ENCODE measurements at places on chromosomes 2 and 18.

GRCh38 chr2:96525211-96525507, 11.4 kb upstream of the ARID5A start:
- no peak for DNase-seq

- no peak for DNase-seq
Observed at GRCh38 chr2:181140928-181141327, 160.5 kb downstream of the UBE2E3 start.

- DNase-seq: no peak
Observed at GRCh38 chr2:71743995-71744675, 290.8 kb downstream of the DYSF start.

- no peak for DNase-seq
Observed at GRCh38 chr18:76493213-76494161, 1.6 kb downstream of the ZNF516 start.

GRCh38 chr2:119546447-119546767, 2.2 kb downstream of the CFAP221 start:
- DNase-seq: no peak

DNA sequence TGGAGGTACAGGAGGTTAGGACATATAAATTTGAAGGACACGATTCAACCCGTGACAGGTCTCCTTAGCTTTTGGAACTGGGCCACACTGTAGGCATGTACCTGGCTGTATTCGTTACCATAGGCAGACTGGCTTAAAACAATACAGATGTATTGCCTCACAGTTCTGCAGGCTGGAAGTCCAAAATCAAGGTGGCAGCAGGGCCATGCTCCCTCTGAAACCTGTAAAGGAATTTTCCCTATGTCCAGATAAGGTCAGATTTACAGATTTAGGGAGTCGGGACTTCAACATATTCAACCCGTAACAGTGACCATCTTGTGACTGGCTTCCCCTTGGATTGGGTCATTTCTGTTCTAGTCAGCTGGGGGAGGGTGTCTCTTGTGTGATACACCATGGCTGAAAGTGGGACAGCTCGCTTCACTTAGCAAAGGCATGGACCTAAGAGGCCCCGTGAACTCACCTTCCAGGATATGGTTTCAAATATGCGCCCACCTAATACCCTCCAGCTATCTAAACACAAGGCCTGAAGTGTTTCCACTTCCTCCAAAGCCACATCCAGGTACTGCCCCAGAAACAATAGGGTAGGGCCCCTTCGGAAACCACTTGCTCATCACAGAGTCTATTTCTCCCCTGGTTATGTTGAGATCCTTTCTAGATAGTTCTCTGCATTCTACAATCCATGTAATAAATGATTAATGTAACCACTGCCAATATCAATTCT, 85.0 kb downstream of the ZCCHC2 start:
- no peak for DNase-seq

DNA sequence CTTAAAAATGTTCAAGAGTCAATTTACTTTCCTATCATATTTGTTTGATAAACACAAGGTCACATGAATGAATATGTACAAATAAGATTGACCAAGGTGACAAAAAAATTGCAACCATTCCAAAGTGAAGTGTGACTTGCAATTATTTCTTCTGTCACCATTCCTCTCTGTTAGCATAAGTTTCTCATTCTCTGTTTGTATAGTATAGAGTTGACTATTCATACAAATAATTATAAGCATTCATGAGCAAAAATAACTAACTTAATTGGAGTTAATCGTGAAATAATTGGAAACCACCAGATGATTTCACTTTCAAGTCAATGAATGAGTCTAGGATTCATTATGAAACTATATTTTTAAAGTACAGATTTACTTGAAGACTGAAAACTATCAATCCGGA, 42.1 kb downstream of the PGAP1 start:
- DNase-seq: no peak

DNA sequence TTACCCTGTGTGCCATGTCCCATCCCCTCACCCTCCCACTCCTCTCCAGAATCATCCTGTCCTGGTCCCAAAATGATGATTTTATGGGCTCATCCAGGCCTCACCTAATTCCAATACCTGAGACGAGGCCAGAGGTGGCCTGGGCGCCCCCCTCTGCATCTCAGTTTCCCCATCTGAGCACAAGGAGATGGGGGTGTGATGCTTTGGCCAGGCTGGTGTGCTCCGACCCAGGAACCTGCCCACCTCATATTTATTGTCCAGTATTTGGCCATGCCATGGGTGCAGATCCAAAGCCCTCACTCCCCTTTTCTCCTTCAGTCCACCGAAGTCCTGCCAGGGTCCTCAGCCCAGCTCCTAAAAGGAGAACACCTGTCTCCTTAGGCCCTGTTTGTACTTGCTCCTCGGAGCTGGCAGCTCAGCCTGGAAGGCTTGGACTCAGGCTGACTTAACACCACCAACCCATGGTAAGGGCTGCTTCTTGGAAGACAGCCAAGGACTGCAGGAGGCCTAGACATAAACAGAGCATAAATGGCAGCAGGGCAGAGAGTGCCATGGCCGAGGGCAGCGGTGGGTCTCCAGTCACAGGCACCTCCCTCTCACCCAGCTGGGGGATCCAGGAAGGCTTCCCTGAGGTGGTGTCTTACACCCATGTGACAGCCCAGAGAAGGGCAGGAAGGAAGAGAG, 3.6 kb downstream of the TEX51 start:
- no peak for DNase-seq

- no peak for DNase-seq
Observed at GRCh38 chr18:21741312-21741561, 645 bp downstream of the MIB1 start.

GRCh38 chr18:68916734-68917133, 118.9 kb downstream of the CCDC102B start:
- DNase-seq: no peak

DNA sequence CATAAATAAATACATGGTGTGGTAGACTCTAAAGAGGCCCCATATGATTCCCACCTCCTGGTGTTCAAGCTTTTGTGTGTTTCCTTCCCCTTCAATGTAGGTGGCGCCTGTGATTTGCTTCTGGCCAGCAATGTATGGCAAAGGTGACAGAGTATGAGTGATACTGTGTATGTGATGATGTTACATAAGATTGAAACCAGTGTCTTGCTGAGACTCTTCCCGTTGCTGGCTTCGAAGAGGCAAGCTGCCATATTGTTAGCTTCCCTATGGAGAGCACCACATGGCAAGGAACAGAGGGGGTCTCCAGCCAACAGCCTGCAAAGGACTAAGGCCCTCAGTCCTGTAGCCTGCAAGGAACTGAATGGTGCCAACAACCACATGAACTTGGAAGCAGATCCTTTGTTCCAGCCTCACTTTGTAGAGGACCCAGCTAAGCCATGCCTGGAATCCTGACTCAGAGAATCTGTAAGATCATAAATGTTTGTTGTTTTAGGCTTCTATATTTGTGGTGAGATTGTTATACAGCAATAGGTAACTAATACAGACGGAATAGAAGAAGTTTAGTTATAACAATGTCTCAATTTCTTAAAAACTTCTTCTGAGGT, 1.7 kb upstream of the SMAD4 start:
- DNase-seq: no peak

GRCh38 chr2:167960089-167960747, 287.2 kb downstream of the STK39 start:
- DNase-seq: no peak

DNA sequence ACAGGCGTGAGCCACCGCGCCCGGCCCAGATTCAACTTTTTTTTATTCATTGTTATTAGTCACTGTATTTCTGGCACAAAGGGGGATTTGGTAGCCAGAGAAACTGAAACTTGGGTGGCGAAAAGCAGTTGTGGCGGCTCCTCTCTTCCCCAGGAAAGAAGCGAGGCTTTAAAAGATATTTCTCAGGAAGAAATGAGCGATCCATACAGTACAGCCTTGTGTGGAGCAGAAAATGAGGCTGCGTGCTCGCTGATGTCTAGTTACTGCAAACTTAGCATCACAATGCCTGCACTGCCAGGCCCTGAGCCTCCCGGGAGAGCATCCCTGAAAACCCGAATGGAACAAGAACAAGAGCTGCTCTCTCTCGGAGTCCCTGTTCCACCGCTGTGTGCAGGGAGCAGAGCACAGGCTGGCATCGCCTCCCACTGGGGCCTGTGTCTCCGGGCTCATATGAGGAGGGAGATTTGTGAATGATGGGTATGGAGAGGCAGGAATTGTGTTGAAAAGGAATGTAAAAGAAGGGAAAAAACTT, 234.0 kb downstream of the ZNF516 start:
- DNase-seq: no peak

DNA sequence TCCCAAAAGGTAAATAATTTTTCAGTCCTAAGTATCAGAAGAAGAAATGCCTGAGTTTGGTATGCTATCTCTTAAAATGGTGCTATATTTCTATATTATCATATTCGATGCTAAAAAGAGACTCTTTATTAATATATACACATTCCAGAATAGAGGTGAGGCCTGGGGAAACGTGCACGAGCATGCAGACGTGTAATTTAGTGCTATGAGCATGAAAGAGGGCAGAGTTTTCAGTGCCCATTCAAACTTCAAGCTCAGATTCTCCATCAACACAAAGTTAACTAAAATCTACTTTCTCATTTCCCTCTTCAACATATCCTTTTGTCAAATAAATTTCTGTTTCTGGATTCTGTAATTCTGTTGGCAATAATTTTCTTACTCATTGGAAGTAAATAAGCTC, 5.7 kb upstream of the COBLL1 start:
- no peak for DNase-seq

DNA sequence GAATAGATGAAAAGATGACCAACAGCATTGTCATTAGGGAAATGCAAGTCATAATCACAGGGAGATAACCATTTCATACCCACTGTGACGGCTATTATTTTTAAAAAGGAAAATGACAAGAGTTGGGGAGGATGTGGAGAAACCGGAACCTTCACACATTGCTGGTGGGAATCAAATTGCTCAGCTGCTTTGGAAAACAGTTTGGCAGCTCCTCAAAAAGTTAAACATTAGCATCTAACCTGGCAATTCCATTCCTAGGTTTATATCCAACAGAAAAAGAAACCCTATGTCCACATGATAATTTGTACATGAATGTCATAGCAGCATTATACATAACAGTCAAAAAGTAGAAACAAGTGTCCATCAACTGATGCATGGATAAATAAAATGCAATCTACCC, 58.2 kb downstream of the KCNG3 start:
- DNase-seq: no peak

DNA sequence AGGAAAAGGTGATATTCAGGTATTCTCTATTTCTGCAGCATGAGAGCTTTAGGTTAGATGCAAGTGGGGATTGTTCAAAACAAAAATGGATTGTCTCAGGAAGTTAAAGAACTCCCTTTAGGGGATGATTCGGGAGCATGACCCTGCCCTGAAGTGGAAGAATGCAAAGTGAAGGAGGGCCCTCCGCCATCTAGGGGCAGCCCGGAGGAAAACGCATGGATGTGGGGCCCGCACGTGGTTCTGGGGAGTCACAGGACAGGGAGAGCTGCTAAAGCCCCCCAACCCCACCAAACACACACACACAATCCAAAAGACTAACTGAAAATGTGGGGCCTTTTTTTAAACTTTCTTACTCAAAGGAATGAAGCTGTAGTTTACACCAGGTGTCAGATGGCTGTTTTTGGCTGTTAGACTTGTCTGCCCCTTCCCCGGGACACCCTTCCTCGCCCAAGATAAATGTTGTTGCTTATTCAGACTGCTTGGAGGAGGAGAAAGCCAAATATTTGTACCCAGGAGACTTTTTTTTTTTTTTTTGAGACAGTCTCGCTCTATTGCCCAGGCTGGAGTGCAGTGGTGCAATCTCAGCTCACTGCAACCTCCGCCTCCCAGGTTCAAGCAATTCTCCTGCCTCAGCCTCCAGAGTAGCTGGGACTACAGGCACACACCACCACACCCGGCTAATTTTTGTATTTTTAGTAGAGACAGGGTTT, 78.8 kb downstream of the HNRNPLL start:
- DNase-seq: no peak

DNA sequence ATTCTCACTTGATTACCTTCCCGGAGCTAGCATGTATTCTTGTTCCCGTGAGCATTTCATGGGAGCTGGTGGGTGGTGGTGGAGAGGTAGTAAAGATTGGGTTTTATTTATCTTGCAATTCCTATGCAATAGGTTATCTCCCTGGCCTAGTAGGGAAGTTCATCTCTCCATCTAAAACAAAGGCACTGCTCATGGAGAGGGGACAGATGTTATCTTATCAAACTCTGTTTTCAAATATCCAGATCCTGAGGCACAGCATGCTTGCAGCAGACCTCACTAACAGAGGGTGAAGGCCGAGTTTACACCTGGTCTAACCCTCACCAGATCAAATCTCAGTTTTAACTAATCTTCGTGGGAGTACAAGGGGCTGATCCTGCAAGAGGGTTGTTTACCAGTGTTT, 98.9 kb downstream of the CYRIA start:
- no peak for DNase-seq

- no peak for DNase-seq
Observed at GRCh38 chr2:164735309-164735919, 106.2 kb downstream of the COBLL1 start.

GRCh38 chr2:174561283-174561971, 36.2 kb downstream of the WIPF1 start:
- no peak for DNase-seq

- no peak for DNase-seq
Observed at GRCh38 chr2:114007436-114007835, 117.5 kb downstream of the ACTR3 start.

GRCh38 chr2:974054-974453, 23.4 kb downstream of the SNTG2 start:
- DNase-seq: no peak

DNA sequence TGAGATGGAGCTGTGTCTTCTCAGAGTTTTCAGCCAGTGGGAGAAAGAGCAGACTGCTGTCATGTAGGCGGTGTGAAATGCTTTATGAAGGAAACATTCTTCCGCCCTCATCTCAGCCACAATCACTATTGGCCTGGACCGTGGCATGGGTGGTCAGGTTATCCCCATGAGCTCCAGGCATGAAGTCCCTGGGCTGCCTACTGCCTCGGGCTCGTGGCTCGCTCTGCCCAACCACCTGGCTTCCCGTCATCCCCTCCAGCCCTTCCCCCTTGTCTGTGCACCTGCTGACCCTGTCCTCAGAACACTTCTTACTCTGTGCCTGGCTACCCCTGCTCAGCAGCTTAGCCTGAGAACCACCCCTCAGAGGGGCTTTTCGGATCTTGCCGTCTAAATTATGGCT, 15.5 kb downstream of the COLEC11 start:
- no peak for DNase-seq

DNA sequence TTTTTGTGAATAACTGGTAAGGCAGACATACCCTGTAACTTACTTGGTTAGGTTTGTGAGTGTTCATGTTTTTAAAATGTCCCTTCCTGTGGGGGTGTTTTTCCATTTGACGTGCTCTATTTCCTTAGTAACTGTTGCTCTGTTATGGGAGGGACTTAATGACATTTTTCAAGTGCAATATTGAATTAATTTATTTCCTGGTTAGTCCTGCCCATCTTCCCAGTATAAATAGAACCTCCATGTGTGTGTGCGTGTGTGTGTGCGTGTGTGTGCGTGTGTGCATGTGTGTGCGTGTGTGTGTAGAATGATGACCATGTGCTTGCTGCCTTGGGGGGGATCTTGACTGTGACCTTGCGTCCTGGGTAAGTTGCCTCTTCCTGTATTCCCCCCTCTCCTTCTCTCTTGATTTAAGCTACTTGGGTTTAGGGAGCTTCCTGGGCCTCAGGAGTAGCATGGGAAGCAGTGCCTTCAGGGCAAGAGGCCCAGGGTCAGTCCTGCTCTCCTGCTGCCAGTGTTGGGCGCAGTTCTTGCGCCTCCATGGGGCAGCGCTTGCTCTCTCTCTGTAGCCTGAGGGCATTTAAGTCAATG, 163.9 kb downstream of the LDLRAD4 start:
- DNase-seq: peak; percentile 50
